NCI-H1436 treated with DMSO at 0.1 percent for 48 hours (cell line): ENCODE measurements at places on chromosomes 6 and 20.
A peak's percentile ranks its signal among the peaks of the same experiment; 100 is the strongest.

DNA sequence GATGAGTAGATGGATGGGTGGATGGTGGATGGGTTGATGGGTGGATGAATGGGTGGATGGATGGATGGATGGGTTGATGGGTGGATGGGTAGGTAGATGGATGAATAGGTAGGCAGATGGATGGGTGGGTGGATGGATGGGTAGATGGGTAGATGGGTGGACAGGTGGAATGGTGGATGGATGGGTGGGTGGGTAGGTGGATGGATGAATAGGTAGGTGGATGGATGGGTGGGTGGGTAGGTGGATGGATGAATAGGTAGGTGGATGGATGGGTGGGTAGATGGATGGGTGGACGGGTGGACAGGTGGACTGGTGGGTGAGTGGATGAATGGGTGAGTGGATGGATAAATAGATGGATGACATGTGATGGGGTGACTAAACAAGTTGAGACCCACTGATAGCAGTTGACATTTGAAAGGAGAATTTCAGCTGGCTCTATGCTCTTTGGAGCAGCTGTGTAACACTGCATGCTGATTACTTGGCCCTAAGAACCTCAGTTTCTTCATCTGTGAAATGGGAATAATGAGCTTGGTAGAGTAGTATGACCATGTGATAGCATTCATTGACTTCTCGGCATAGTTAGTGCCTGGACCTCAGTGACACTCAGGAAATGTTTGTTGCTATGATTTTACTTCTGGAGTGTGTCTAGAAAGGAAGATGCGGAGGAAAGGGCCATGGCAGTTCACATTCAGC, 184.3 kb downstream of the NFATC2 start:
- no peak for DNase-seq

DNA sequence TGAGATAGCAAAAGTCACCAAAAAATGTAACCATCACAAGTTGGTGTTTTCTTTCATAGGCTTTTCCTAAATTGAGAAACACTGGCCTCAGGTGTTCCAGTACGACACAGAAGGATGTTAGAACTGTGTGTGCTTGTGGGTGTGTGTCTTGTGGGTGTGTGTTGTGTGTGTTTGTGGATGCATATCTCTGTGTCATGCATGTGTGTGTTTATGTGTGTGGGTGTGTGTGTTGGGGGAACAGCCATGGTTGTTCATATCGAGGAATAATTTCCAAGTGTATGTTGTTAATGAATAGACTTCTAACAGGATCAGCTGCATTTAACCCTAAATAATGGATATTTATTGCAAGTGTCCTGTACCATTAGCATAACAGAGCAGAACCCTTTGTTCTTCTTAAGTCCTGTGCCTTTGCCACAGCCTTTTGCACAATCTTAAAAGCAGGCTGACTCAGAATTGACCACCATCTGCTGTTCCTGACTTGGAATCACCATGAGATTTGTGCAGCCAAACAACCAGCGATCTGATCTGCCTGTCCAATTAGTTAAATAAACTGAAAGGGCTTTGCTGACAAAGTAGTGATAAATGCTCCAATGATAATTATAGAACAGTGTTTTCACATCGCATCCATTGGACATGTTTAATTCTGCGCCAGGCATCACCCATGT, 7.6 kb downstream of the CD93 start:
- DNase-seq, result peak; percentile 69

DNA sequence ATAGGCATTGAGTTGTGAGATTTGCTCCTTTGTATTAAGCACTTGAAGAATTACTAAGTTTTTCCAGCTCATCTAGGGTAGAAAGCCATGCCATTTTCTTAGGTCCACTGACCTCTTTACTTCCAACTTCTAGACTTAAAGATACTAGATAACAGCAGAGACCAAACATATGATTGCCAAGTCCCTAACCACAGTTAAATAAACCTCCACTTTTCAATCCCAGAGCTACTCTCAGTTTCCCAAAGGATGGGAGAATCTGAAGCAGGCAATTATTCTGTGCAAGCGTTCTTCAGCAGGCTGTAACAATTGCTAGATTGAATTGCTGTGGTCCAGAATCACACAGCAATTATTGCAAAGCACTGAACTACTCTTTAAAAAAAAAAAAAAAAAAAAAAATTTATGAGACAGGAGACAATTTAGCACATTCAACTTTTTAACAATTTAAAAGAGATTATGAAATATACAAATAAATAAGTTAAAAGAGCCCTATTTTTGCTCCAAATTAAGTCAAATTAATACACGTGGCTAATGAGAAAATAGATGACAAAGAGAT, 104.0 kb upstream of the PRSS16 start:
- no peak for DNase-seq

DNA sequence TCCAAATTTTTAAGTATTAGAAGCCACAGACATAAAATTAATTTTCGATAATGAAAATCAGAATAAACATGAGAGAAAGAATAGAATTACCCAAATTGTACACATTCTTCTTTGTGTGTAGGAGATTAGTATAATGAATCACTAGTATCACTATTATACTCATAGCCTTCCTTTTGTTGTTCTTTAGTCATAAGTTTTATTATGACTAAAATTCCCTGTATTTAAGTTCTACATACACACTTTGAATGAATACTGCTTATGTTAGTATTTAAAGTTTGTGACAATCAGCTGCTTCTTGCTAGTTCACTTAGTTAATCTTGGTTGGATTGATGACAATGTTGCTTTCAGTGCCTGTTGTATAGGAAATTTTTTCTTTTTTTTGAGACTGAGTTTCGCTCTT, 72.7 kb downstream of the CCDC170 start:
- DNase-seq, result no peak

DNA sequence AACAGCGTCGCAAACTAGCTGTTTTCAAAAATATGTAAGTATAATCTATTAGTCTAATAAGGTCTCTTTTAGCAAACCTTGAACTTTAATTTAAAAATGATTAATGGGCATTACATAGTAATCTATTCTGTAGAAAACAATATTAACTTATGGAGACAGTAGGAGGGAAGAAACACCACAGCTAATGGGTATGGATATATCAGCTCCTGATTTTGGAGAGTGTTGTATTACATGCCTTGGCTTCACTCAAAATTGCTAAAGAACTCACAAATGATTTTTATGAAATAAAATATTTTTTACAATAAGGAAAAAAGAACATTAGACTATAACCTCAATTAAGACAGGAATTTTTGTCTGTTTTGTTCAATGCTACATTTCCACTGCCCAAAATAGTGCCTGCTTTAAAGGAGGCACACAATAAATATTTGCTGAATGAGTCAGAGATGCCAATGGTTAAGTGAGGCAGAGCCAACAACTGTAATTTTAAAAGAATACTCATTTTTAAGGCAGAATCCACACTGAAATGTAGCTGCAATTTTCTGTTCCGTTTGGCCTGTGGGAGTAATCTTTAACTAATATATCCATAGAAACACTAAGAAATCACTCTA, 15.7 kb downstream of the ATG5 start:
- DNase-seq, result no peak

GRCh38 chr6:36241728-36242127, 28.1 kb upstream of the PNPLA1 start:
- no peak for DNase-seq

DNA sequence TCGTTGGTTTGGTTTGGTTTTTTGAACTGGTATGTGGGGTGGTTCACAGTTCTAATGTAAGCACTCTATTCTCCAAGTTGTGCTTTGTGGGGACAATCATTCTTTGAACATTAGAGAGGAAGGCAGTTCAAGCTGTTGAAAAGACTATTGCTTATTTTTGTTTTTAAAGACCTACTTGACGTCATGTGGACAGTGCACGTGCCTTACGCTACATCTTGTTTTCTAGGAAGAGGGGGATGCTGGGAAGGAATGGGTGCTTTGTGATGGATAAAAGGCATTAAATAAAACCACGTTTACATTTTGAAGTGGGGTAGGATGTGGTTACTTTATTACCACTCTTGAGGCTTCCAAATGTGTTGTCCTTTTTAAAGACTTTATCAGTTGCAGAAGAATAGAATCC, 168.0 kb downstream of the ZMYND8 start:
- no peak for DNase-seq

DNA sequence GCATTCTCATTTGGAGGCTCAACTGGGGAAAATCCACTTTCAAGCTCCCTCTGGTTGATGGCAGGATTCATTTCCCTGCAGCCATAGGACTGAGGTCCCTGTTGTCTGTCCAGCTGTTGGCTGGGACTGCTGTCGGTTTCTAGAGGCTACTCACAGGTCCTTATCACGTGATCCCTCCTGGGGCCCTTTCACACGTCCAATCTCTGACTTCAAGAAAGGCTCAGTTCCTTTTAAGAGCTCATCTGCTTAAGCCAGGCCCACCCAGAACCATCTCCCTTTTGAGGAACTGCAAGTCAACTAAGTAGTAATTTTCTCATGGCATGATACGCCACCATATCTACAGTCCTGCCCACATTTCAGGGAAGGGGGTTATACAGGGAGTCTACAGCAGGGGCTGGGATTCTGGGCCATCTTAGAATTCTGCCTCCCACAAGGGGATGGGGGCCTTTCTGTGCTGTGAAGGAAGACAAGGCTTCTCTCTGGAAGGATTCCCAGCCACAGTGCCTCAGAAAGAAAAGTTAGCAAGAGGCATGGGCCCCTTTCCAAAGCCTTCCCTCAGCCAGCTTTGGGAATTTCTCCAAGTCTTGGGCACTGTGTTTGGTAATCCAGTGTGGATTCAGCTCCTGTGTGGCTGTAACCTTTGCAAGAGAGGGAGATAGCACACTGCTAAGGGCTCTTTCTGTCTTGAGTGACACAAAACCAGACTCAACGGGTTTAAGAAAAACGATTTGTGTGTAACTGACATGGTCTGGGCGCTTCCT, 66.4 kb downstream of the CTCFL start:
- DNase-seq, result no peak

DNA sequence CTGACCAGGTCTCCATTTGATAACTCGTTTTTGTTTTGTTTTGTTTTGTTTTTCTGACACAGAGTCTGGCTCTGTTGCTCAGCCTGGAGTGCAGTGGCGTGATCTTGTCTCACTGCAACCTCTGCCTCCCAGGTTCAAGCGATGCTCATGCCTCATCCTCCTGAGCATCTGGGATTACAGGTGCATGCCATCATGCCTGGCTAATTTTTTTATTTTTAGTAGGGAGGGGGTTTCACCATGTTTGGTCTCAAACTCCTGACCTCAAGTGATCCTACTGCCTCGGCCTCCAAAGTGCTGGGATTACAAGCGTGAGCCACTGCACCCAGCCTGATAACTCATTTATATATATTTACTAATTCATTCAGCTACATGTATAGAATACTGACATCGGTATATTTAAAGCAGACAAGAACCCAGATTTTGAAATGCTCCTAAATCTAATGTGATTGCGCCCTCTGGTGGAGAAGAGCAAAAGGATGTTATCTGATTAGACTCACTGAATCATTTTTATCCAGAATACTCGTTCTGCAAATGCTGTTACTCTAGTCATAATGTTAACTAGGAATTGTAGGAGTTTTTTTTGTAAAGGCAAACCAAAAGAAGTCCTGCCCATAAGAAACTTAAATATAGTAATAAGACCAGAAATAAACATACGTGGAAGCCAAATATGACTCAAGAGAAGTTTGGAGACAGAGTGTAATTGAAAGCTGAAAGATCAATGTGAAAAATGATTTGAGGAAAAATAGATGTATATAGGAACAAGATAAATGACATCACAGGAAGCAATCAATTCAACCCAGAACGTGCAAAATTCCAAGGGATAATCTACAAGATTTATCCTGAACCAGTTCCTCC, 5.3 kb upstream of the COL12A1 start:
- DNase-seq, result no peak
